ENCODE measurements at places on chromosomes 5 and 9.
A peak's percentile ranks its signal among the peaks of the same experiment; 100 is the strongest.

DNA sequence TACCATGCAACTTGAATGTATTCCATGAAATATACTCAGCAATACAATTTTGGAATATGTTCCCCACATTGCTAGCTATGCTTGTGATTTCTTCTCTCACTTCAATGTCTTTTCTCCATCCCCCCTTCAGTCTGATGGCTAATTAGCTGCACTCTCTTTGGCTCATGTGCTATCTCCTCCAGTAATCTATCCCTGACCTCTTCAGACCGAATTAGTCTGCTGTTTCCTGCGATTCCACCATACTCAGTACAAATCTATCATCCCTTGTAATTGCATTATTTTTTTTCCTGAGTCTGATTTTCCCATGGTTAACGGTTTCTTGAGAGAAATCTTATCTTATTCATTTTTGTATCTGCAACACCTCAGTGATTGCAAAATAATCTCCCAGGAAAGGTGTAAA is 360.7 kb upstream of the CDH10 start:
- H3K4me3 ChIP-seq, result no peak overlapping the region
- H3K27me3 ChIP-seq, result no peaks in the 10 kb centered on the region
- no peak for DNase-seq
- no peak overlapping the region for H3K27ac ChIP-seq
- no peaks in the 10 kb centered on the region for H3K36me3 ChIP-seq

- H3K4me1 ChIP-seq, result no peaks in the 10 kb centered on the region
- H3K27ac ChIP-seq, result no peak overlapping the region
- no peak for DNase-seq
- H3K4me3 ChIP-seq, result no peak overlapping the region
These were observed 463.2 kb downstream of the MAT2B start for GRCh38 chr5:163968651-163969050.

- H3K27me3 ChIP-seq, result no peaks in the 10 kb centered on the region
- no peak overlapping the region for H3K4me3 ChIP-seq
- H3K36me3 ChIP-seq, result no peaks in the 10 kb centered on the region
- no peak overlapping the region for H3K27ac ChIP-seq
These were observed 221.1 kb upstream of the RORB start for GRCh38 chr9:74275872-74276508.

GRCh38 chr9:135030566-135031226 is 56.8 kb upstream of the OLFM1 start:
- H3K27me3 ChIP-seq, result peaks cover 10% of the 10 kb centered on the region
- H3K4me3 ChIP-seq, result no peak overlapping the region
- no peak overlapping the region for H3K27ac ChIP-seq

DNA sequence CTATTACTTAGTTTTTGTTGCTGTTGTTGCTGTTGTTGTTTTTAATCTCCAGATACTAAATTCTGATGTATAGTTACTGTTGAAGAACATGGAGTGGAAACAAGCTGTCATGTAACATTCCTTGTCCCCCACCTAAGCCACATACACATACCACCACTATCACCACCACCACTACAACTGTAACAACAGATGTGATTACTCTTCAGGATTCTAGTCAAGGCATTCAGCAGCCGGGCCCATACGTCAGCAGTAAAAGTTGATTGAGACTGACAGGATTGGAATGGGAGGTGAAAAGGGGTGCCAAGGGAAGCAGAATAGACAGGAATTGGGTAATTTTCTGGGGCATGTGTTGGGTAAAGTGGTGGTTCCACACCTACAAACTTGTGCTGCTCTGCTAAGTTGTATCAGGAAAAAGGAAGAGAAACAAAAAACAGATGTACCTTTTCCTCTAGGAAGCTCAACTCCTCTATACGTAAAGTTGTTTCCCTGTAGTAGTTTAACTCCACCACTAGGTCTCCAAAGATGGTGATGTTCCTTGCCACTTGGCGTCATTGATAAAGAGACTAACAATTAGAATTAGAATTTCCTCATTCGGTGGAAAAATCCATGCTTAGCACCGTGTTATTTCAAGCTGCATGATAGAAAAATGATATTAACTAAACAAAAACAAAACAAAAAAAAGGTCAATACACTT is 138.6 kb downstream of the ARRDC3 start:
- no peaks in the 10 kb centered on the region for H3K36me3 ChIP-seq
- no peak overlapping the region for H3K27ac ChIP-seq
- H3K4me3 ChIP-seq, result no peak overlapping the region
- no peaks in the 10 kb centered on the region for H3K4me1 ChIP-seq
- H3K27me3 ChIP-seq, result no peaks in the 10 kb centered on the region

DNA sequence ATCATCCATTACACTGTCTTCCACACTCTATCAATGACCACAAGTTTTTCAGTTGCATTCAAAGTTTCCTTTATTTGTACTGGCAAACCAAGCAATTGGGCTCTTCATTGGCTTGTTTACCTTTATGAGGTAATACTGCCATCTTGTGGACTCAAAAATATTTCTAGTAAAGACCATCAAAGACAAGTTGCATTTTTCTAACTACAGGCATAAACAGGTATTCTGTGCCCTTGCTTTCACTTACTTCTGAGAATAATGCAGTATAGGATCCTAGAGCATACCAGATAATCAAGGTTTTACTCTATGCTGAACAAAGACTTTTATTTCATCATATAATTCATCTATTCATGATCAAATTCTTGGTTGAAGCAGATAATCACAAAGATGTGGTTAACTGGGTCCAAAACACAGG is 173.7 kb upstream of the POU5F2 start:
- H3K36me3 ChIP-seq, result no peaks in the 10 kb centered on the region
- H3K4me1 ChIP-seq, result no peaks in the 10 kb centered on the region
- no peak for DNase-seq
- no peaks in the 10 kb centered on the region for H3K27me3 ChIP-seq

- H3K36me3 ChIP-seq, result no peaks in the 10 kb centered on the region
- H3K27me3 ChIP-seq, result no peaks in the 10 kb centered on the region
- no peak overlapping the region for H3K4me3 ChIP-seq
These were observed 79.8 kb downstream of the CFAP95 start for GRCh38 chr9:69900406-69900805.

DNA sequence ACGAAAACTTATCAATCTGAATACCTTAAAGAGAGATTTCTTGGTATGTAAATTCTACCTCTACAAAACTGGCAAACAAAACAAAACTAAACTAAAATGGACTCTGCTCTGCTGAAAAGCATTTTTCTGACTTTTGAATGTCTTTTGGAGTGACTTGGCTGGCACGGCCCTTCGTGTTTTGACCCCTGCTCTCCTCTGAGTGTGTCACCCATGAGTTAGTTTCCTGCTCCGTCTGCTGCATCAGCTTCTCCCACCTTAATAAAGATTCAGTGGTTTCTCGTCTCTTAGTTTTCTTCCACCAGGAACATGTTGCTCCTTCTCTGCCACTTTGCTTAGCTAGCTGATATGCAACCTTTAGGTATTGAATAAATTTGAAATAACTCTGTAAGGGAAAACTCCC is 1084.0 kb upstream of the CDH18 start:
- H3K27ac ChIP-seq, result no peak overlapping the region
- no peaks in the 10 kb centered on the region for H3K27me3 ChIP-seq
- no peak overlapping the region for H3K4me3 ChIP-seq
- no peaks in the 10 kb centered on the region for H3K4me1 ChIP-seq
- no peaks in the 10 kb centered on the region for H3K36me3 ChIP-seq
- DNase-seq, result no peak

- peak overlapping the region; percentile 75 for H3K27ac ChIP-seq
- no peak overlapping the region for H3K4me3 ChIP-seq
These were observed 157.9 kb upstream of the DMRT1 start for GRCh38 chr9:683509-684021.

DNA sequence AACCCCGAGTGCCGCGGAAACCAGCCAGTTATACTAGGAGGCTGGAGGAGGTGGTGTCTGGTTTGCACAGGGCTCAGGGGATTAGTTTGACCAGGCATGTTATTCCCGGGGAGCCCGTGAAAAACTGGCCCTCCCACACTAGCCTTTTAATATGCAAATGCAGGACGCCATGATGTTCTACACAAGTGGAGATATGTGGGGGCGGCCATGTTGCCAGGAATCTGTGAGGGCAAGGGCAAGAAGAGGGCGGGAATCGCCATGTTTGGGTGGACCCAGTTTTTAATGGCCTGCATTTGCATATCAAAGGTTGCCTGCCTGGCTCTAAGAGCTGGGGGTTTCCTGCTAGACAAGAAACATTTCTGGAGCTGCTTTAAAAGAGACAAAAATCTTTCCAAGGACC is 940.7 kb downstream of the CDH18 start:
- H3K36me3 ChIP-seq, result no peaks in the 10 kb centered on the region
- peaks cover 3% of the 10 kb centered on the region for H3K4me1 ChIP-seq
- no peak for DNase-seq
- H3K27me3 ChIP-seq, result no peaks in the 10 kb centered on the region
- H3K27ac ChIP-seq, result no peak overlapping the region

DNA sequence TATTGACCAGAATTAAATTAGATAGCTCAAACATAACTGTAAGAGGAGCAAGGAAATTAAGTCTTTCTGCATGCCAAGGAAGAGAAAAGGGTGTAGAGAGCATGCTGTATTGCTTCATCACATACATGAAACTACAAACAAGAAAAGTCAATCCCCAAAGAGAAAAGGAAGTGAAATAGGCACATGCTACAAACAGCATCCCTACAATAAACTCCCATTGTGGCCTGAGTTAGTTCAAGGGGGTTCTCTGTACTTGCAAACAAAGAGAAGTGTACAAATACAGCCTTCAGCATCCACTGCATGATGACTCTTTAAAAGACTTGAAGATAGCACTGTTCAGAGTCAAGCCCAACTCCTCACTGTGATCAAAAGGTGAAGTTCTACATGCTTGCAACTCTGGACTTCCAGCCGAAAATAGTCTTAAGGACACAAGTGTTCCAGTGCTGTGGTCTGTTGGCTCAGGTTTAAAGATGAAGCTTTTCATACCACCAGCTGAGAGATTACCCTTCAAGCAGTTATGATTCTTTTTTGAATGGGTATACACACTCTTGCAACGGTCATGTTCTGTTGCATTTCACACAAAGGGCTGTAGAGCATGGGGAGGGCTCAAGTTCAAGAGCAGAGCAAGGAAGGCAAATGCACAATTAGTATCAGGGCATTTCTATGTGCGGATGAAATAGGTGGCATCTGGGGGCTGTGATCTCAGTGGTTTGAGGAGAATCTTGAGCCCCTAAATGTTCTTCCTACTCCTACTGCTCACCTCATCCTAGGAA is 534.5 kb downstream of the EBF1 start:
- no peaks in the 10 kb centered on the region for H3K27me3 ChIP-seq
- no peak for DNase-seq
- H3K36me3 ChIP-seq, result no peaks in the 10 kb centered on the region
- no peak overlapping the region for H3K4me3 ChIP-seq
- H3K27ac ChIP-seq, result no peak overlapping the region

- no peak overlapping the region for H3K27ac ChIP-seq
- DNase-seq, result no peak
- no peak overlapping the region for H3K4me3 ChIP-seq
- no peaks in the 10 kb centered on the region for H3K36me3 ChIP-seq
These were observed 49.4 kb downstream of the ASTN2 start for GRCh38 chr9:117365438-117365837.

- H3K4me1 ChIP-seq, result no peaks in the 10 kb centered on the region
- peak overlapping the region; percentile 94 for H3K27ac ChIP-seq
- no peaks in the 10 kb centered on the region for H3K36me3 ChIP-seq
- no peaks in the 10 kb centered on the region for H3K27me3 ChIP-seq
- H3K4me3 ChIP-seq, result peak overlapping the region; percentile 85
- no peak for DNase-seq
These were observed 491 bp upstream of the CTSL start for GRCh38 chr9:87725356-87725899.

DNA sequence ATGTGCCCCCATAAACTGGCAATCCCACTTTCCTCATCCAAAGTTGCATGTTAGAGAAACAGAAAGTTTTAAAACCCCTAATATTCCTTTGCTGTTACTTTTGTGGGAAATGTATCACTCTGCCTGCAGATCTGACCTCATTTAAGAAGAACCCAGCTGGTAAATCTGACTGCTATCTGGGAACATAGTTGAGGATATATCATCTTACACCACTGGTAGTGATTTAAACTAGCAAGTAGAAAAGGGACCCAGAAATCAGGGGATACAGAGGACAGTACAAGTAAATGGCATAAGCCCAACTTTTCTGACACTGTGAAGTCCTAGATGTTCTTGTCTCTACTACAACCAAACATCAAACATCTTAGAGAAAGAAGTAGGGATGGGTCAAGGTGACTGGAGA is 1060.5 kb upstream of the DMAC1 start:
- H3K27me3 ChIP-seq, result no peaks in the 10 kb centered on the region
- H3K4me1 ChIP-seq, result no peaks in the 10 kb centered on the region
- H3K27ac ChIP-seq, result no peak overlapping the region

GRCh38 chr5:84535281-84535680 is 150.6 kb upstream of the EDIL3 start:
- no peak overlapping the region for H3K27ac ChIP-seq
- H3K4me1 ChIP-seq, result no peaks in the 10 kb centered on the region
- DNase-seq, result no peak
- no peaks in the 10 kb centered on the region for H3K27me3 ChIP-seq
- no peaks in the 10 kb centered on the region for H3K36me3 ChIP-seq
- H3K4me3 ChIP-seq, result no peak overlapping the region

DNA sequence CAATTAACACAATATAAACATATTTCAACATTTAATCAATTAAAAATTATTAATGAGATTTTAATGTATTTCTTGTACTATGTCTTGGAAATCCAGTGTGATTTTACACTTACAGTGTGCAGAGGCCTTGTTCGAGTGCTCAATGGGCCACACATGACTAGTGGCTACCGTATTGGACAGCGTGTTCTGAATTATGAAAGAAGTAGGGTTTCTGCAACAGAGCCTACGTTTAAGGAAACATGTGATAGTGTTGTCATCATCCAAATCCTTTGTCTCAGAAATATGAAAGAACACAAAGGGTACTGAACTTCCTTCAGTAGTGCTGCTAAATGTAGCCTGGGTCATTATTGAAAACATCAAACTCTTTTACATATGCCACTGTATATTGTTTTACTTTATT is 29.5 kb downstream of the NPR3 start:
- H3K4me3 ChIP-seq, result no peak overlapping the region
- H3K27ac ChIP-seq, result no peak overlapping the region
- H3K27me3 ChIP-seq, result no peaks in the 10 kb centered on the region
- DNase-seq, result no peak
- no peaks in the 10 kb centered on the region for H3K36me3 ChIP-seq

GRCh38 chr5:154756009-154756867 is 1.1 kb downstream of the LARP1 start:
- H3K27me3 ChIP-seq, result no peaks in the 10 kb centered on the region
- H3K27ac ChIP-seq, result peak overlapping the region; percentile 98
- peaks cover 21% of the 10 kb centered on the region for H3K4me1 ChIP-seq
- peak overlapping the region; percentile 82 for H3K4me3 ChIP-seq
- DNase-seq, result no peak

- H3K36me3 ChIP-seq, result no peaks in the 10 kb centered on the region
- no peaks in the 10 kb centered on the region for H3K4me1 ChIP-seq
- H3K4me3 ChIP-seq, result no peak overlapping the region
- DNase-seq, result no peak
- no peaks in the 10 kb centered on the region for H3K27me3 ChIP-seq
These were observed 41.6 kb upstream of the POU5F2 start for GRCh38 chr5:93782978-93783377.

GRCh38 chr5:113336975-113337374 is 97.8 kb downstream of the TSSK1B start:
- no peak overlapping the region for H3K4me3 ChIP-seq
- H3K36me3 ChIP-seq, result no peaks in the 10 kb centered on the region
- H3K27ac ChIP-seq, result no peak overlapping the region
- no peaks in the 10 kb centered on the region for H3K4me1 ChIP-seq

All from breast epithelium (tissue), 4 donors.